ENCODE measurements at places on chromosomes 2 and 18. TPM values are rescaled to one million over a fixed set of nuclear protein-coding genes. Genes with fewer than 3 reads are reported as not detected.

The EVX2 gene
- not detected for total RNA-seq

The DOK1 gene
- total RNA-seq = 27.8 TPM

- H3K27ac ChIP-seq = no peak overlapping the region
- H3K4me1 ChIP-seq = peaks cover 14% of the 10 kb centered on the region
- no peak overlapping the region for H3K4me3 ChIP-seq
- no peaks in the 10 kb centered on the region for H3K36me3 ChIP-seq
- DNase-seq = no peak
These were observed 158.3 kb upstream of the NDUFV2 start for GRCh38 chr18:8943900-8944870.

The REG3G gene
- not detected for total RNA-seq

DNA sequence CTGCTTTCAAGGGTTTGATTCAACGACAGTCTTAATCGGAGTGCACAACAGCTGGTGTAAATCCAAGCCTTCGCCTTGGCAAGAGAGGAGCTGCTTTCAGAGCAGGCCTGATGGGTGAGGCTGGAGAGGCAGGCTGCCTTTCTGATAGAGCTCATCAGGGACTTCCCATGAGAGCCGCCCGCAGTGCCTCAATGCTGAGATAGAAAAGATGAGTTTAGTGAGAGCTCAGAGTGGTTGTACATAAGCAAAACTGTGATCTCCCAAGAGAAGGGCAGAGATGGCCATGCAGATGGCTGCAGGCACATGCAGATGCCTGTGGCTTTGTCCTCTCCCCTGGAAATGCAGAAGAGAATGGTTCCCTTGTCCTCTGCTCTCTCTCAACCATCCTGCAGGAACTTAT is 122.1 kb downstream of the ARL4C start:
- peaks cover 6% of the 10 kb centered on the region for H3K4me1 ChIP-seq
- H3K27me3 ChIP-seq = peaks cover 8% of the 10 kb centered on the region
- no peak overlapping the region for H3K27ac ChIP-seq
- H3K36me3 ChIP-seq = no peaks in the 10 kb centered on the region
- DNase-seq = no peak
- H3K4me3 ChIP-seq = no peak overlapping the region

GRCh38 chr2:184370954-184371353 is 227.4 kb upstream of the ZNF804A start:
- DNase-seq = no peak
- H3K27me3 ChIP-seq = no peaks in the 10 kb centered on the region
- H3K4me3 ChIP-seq = no peak overlapping the region

GRCh38 chr2:142040556-142040955 is 90.3 kb downstream of the LRP1B start:
- H3K27ac ChIP-seq = no peak overlapping the region
- peaks cover 1% of the 10 kb centered on the region for H3K27me3 ChIP-seq
- no peaks in the 10 kb centered on the region for H3K36me3 ChIP-seq
- DNase-seq = no peak
- H3K4me3 ChIP-seq = no peak overlapping the region
- peaks cover 6% of the 10 kb centered on the region for H3K4me1 ChIP-seq

Measured in endothelial cell (in vitro differentiated cells).